ENCODE measurements at places on chromosomes 4 and X.

DNA sequence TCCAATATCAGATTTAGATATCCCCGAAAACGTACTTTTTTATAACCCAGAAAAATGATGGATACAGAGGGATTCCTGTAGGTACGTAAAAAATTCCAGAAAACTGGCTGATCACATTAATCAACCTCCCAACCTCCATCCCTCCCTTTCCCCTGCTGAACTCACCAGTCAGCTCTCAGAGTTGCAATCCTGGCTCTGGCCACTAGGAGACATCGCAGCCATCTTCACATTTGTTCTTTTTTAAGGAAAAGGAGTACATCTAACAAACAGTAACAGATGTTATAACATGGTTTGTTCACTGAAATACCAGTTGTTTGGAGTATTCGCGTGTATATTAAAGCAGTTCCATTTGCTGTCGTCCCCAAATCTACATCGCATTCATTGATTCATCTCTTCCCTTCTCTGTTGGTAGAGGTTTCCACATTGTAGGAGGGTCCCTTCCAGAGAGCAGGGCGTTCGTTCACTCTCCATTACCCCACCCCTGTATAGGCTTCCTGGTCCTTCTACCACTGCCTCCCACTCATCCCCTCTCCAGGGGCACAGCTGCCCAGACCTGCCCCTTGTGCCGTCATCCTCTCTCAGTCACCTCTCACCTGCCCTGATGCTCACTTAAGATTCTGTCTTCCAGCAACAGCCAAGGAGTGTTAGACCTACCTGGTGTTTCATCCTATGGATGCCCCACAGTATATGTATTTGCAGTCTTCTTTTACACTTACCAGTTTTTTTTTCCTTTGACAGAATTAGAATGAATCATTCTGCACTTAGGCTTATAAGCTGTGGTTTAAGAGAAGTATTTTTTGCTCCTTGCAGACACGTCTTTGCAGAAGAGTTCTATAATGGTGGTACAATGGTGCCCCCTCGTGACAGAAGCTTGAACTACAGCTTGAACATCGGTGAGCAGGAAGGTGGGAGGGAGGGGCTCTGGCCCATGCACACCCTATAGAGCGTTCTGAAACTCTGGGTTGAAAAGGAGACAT, 36.8 kb upstream of the RAB40AL start:
- peak; percentile 61 for DNase-seq

DNA sequence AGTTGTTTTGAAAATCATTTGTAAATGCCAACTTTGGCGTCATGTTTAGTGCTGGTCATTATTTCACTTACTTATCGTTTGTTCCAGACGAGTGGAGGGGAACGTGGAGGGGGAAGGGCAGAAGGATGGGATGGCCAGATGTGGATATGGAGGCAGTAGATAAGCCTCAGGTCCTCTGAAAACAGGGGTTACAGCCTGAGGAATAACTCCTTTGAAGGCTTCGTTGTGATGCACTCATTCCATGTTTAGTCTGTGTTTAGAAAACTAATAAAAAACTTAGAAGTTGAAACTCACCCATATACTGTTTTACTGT, 1.1 kb downstream of the MOB1B start:
- DNase-seq = peak; percentile 82

- no peak for DNase-seq
Measured at GRCh38 chrX:19446397-19446796, 68.9 kb downstream of the MAP3K15 start.

- no peak for DNase-seq
Measured at GRCh38 chr4:958696-959337, 14.6 kb downstream of the DGKQ start.

GRCh38 chr4:152894673-152895072, 41.5 kb upstream of the FHDC1 start:
- no peak for DNase-seq

DNA sequence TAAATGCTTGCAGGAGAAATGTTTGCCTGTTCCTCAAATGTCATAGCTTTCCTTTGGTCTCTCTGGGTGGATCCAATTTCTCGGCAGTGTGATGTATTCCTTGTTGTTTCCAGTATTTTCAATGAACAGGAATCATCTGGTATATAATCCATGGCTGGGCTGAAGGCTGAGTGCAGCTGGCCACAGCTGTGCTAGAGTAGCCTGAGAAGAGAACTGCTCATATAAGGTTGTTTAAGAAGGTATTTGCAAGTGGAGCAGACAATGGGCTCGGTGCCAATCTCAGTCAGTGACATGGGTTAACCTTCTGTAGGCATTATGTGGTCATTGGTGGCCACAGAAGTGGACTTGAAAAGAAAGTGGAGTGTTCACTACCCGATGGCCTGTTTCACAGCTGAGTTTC, 390.3 kb downstream of the SPRY1 start:
- no peak for DNase-seq

GRCh38 chrX:39227371-39227770, 426.1 kb downstream of the MID1IP1 start:
- peak; percentile 18 for DNase-seq

GRCh38 chrX:105013719-105014118, 206.8 kb downstream of the TEX13A start:
- DNase-seq = no peak

All from common myeloid progenitor, CD34-positive (primary cell).